ENCODE measurements at places on chromosomes 11 and 22.
A peak's percentile ranks its signal among the peaks of the same experiment; 100 is the strongest.

- no peak for DNase-seq
Measured at GRCh38 chr22:50686794-50687193, 14.2 kb downstream of the SHANK3 start.

DNA sequence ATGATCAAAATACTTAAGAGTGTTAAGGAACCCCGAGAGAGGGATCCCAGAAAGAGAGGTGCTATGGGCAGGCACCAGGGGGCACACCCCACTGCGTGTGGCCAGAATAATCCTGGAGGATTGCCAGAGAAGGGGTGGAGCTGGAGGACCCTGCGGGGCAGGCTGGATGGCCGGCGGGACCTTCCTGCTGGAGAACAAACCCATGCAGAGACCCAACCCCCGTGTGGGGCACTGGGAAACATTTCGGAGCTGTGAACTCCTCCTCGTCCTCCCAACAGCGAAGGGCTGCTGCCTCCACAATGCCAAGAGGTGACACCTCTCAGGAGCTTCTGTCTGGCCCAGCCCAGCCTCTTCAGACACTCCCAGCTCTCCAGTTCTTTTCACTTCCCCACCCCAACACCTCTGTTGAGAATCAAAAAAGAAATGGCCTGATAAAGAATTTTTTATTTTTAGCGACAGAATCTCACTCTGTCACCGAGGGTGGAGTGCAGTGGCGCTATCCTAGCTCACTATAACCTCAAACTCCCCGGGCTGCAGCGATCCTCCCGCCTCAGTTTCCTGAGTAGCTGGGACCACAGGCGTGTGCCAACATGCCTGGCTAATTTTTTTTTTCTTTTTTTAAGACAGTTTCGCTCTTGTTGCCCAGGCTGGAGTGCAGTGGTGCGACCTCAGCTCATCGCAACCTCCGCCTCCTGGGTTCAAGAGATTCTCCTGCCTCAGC, 25.6 kb downstream of the RHOD start:
- DNase-seq = no peak

- DNase-seq = no peak
Measured at GRCh38 chr11:39236916-39237315, 2222.5 kb downstream of the LRRC4C start.

- DNase-seq = no peak
Measured at GRCh38 chr22:35972559-35972958, 56.1 kb downstream of the RBFOX2 start.

GRCh38 chr11:132202621-132203020, 832.2 kb downstream of the NTM start:
- peak; percentile 17 for DNase-seq

DNA sequence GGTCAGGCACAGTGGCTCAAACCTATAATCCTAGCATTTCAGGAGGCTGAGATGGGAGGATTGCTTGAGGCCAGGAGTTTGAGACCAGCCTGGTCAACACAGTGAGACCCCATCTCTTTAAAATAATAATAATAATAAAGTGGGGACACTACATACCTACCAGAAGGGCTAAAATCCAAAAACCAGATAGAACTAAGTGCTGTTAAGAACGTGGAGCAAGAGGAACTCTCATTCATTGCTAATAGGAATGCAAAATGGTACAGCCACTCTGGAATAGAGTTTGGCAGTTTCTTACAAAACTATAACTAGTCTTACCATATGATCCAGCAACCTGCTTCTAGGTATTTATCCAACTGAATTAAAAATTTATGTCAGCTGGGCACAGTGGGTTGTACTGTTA, 9.6 kb downstream of the CKAP5 start:
- no peak for DNase-seq

DNA sequence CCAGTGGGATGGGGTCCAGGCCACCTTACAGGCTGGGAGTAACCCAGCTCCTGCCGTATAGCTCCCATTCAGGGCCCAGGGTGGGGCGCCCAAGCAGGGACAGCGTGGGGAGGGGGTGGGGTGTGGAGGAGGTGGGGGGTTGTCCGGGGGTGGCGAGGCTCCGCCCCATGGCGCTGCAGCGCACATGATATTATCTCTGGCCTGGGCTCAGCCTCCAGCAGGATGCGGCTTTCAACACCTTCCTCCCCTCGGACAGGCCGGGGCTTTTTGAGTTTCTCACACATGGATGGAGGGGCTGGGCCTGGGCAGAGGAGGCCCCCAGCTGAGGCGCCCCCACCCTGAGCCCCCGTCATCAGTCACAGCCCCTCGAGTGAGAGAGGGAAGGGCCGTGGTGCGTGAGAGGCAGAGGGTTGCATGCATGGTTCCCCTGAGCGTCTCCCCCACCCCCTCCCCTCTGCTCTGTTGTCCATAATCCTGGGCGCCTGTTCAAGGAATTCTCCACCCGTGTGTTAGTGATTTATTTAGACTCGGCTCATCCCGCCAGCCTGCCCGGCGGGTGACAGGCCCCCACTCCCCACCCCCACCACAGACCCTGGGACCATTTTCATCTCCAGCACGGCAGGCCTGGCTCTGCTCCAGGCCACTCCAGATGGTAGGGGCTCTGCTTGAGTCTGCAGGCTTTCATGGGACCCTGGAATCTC, 44.9 kb downstream of the WNT11 start:
- DNase-seq = no peak

DNA sequence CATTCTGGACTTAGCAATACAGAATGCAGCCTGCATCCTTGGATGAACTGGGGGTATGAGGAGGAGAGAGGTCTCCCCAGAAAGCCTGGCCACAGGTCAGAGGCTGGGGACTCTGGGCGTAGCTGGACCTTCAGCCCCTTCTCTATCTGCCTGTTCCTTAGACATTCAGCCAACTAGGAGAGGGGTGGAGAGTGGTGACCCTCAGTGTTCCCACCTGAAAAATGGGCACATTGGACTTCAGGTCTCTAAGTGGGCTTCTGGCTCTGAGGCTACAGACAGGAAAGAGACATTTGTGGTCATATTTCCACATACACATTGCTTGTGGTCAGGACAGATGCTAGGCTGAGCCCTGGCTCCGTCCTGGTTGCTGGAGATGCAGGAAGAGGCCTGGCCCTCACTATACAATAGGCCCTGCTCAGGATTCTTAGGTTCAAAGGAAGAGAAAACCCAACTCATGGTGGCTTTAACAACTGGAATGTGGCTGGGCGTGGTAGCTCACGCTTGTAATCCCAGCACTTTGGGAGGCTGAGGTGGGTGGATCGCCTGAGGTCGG, 30.1 kb upstream of the CBX7 start:
- no peak for DNase-seq

GRCh38 chr11:123351375-123351774, 78.7 kb upstream of the GRAMD1B start:
- no peak for DNase-seq

GRCh38 chr11:3088806-3089205, 31.6 kb upstream of the CARS1 start:
- DNase-seq = no peak

- no peak for DNase-seq
Measured at GRCh38 chr11:105183426-105183825, 43.9 kb upstream of the CARD18 start.

DNA sequence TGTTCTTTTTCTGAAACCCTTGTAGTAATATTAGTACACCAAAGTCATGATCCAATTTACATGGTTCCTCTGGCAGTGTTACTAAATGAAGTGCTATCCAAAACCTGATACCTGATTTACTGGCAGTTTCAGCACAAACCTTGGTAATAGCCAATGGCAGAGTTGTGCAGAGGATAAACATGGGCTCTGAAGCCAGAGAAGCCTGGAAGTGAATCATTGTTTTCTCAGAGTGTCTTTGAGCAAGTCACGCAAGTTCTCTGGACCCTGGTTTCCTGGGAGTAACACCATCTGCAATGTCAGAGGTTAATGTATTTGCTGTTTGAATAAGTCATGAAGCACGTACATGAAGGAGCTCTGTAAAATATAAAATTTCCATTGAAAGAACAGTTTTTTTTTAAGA, 222.3 kb upstream of the NARS2 start:
- DNase-seq = no peak

GRCh38 chr11:61194169-61194671, 9.1 kb upstream of the PGA3 start:
- DNase-seq = no peak

GRCh38 chr11:33055375-33055774, 16.0 kb downstream of the TCP11L1 start:
- DNase-seq = no peak

DNA sequence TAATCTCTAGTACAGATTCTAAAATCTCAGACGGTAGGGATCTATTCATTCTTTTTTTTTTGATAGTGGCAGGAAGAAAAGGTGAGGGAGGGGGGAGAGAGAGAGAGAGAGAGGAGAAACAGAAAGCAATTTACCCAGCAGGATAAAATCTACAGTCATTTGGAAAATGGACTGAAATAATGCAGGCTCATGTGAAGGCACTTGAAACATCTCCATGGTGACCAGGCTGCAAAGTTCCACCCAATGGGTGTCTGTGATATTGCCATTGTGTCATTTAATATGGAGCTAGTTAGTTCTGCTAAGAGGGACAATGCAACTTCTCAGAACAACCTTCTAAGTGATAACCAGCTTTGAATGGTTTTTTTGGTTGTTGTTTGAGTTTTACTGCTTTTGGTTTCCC, 165.2 kb upstream of the RAG2 start:
- no peak for DNase-seq

GRCh38 chr11:86592659-86593451, 79.6 kb downstream of the ME3 start:
- no peak for DNase-seq

DNA sequence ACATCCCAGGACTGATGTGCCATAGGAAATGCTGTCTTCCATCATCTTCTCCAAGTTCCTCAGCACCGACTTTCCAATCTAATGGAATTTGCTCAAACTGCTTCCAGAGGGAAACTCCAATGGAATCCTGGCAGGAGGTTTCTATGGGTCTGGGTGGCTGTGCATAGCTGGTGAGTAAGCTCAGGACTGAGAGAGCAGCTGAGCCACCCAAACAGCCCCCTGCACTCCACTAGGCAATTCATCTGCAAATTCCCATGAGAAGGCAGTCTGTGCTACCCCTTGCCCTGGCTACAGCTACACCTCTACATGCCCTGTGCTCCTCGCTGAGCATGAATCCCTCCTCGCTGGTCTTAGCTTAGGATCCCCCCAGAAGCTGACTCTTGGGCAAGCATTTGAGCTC, 127.9 kb upstream of the CSNK2A3 start:
- DNase-seq = no peak

- no peak for DNase-seq
Measured at GRCh38 chr11:34976496-34977088, 60.2 kb downstream of the PDHX start.

DNA sequence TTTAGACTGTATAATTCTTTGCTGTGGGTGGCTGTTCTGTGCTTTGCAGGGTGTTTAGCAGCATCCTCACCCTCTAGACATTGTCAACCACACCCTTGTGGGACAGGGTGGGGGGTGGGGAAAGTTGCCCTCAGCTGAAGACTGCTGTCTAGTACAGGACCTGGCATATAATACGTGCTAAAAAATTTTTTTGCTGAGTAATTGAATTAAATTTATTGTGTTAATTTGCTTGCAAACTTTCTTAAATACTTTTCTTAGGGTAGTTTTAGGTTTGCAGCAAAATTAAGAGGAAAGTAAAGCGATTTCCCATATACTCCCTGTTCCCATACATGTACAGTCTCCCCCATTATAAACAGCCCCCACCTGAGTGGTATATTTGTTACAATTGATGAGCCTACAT, 268.5 kb downstream of the SOX6 start:
- no peak for DNase-seq

DNA sequence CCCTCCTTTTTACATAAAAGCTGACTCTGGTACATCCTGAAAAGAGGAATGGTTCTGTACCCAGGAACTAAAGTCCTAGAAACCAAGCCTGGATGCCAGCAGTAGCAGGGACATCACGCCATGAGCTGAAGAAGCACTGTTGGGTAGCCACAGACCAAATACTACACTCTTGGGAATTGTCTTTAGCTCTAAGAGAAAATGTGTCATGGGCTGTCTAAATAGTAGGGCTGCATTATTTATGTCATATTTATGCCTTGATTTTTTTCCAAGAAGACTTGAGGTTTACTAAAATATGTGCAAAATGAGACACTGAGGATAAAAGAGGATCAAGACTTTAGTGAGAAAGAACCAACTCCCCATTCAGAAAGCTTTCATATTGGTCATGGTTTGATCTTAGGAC, 213.6 kb downstream of the RAB38 start:
- peak; percentile 4 for DNase-seq

DNA sequence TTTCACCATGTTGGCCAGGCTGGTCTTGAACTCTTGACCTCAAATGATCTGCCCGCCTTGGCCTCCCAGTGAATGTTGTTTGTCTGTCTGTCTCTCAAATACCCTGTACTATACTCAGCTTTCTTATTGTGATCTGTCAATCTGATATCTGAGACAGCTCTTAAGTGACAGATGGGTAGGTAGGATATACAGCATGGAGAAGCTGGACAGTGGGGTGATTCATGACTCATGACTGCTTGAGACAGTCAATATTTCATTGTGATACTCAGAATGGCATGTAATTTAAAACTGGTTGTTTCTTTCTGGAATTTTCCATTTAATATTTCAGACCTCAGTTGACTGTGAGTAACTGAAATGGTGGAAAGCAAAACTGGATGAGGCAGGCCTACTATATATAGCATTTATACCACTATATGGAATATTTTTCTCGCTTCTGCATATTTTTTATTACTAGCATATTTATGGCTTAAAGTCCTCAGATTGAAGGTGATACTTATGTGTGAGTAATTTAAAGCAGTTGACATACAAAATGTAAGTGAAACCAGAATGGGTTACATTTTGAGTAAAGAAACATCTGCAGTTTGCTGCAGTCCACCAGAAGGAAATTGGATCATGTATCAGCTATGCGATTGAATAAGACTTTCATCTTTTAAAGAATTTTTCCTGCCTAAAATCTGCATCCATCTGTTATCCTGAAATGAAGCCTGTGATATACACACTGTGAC, 22.3 kb downstream of the ARHGAP42 start:
- no peak for DNase-seq
